ENCODE measurements at places on chromosomes 4 and X. TPM values are rescaled to one million over a fixed set of nuclear protein-coding genes. Genes with fewer than 3 reads are reported as not detected.

GRCh38 chrX:38494239-38494823 is 67.0 kb upstream of the TSPAN7 start:
- DNase-seq: no peak

- DNase-seq: no peak
These were observed 17.5 kb upstream of the JAKMIP1 start for GRCh38 chr4:6217716-6218381.

DNA sequence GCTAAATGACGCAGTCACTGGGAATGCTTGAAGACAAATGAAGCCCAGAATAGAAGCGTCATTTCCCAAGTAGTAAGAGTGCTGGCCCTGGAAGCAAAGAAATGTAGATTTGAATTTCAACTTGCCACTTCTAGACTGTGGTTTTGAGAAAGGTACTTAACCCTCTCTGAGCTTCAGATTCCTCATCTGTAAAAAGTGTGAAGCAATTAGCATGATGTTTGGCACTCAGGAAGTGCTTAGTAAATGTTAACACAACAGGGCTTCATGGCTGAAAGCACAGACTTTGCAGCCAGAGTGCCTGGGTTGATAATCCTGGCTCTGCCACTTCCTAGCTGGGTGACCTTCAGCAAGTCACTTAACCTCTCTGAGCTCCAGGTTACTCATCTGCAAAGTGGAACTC is 147.4 kb upstream of the RPS6KA3 start:
- peak; percentile 39 for DNase-seq

GRCh38 chr4:40720916-40721315 is 28.8 kb upstream of the NSUN7 start:
- DNase-seq: no peak

DNA sequence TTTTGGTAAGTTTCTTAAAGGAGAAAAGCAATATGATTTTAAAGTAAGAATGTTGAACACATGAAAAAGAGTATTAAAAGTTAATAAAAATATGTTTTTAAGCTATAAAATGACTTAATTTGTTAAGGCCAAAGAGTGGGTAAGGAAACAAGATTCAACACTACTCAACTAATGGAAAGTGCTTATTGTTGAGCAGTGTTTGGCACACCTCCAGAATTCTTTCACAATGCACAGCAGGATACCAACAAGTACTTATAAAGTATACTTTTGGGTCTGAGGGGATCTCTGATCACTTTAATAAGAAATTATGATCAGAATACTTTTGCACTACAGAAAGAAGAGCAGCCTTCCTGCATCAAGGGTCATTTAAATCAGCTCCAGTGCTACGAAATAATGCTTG is 5.9 kb downstream of the LAMP2 start:
- no peak for DNase-seq

DNA sequence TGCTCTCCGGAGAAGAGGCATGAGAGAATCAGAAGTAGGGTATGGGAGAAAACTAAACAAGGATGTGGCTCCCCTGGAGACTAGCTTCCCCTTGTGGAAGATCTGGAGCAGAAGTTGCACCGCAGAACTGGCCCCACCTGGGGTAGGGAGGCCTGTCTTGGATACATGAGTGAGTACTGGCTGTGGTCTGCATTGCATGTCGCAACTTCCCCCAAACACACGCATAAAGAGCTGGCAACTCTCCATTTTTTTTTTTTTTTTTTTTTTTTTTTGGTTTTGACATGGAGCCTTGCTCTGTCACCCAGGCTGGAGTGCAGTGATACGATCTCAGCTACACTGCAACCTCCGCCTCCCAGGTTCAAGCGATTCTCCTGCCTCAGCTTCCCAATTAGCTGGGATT is 119.9 kb downstream of the EGF start:
- no peak for DNase-seq

RTL9 gene
- not detected for total RNA-seq

CCNA2 gene
- total RNA-seq: 138 TPM

RPA4 gene
- total RNA-seq: 0.37 TPM

TNMD gene
- total RNA-seq: not detected

CFAP47 gene
- not detected for total RNA-seq

Data from activated naive CD4-positive, alpha-beta T cell treated with anti-CD3 and anti-CD28 coated beads for 36 hours (primary cell).